ENCODE measurements at places on chromosomes 3 and 15. TPM values are rescaled to one million over a fixed set of nuclear protein-coding genes. Genes with fewer than 3 reads are reported as not detected.

The ACOX2 gene
- not detected for total RNA-seq

The FBXO22 gene
- 67.4 TPM for total RNA-seq

The FGD5 gene
- total RNA-seq, result not detected

DNA sequence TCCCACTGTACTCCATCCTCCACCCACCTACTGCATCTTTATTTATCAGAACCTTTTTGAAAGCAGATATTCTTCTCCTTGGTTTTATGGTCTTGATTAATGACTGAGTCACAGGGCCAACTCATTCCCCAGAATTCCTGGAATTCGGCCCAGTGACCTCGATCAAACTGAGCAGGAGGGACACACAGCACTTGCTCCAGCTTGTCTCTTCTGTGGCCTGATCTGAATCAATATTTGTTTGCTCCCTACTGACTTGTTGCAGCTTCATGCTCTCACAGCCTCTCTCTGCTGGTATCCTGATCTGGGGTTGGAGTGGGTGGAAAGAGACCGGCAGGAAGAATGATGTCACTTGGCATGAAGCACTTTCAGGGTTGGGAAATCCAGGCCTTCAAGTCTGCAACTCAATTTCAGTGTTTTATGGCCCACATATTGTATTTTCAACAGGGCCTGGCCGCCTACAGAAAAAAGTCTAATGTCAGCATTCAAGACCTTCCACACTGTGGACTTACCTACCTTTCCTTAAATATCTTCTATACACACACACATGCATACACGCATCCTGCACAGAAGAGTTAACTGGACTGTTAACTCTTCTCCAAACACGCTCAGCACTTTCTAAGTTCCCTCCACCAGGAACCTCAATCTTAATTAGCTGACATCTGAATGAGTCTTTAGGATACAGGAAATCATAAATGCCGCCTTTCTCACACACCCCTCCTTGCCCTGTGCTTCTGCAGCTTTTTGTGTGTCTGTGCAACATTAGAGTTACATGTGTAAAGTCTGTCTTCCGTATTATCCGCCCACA, 4.6 kb downstream of the ANXA2 start:
- peak overlapping the region; percentile 72 for H3K27ac ChIP-seq
- DNase-seq, result peak; percentile 41
- H3K36me3 ChIP-seq, result peaks cover 20% of the 10 kb centered on the region
- H3K27me3 ChIP-seq, result no peaks in the 10 kb centered on the region

- H3K4me1 ChIP-seq, result peaks cover 86% of the 10 kb centered on the region
- H3K4me3 ChIP-seq, result no peak overlapping the region
- H3K36me3 ChIP-seq, result peaks cover 2% of the 10 kb centered on the region
- DNase-seq, result no peak
- H3K27me3 ChIP-seq, result no peaks in the 10 kb centered on the region
- peak overlapping the region; percentile 47 for H3K27ac ChIP-seq
Measured at GRCh38 chr3:16905704-16906103, 20.9 kb downstream of the PLCL2 start.

- H3K36me3 ChIP-seq, result no peaks in the 10 kb centered on the region
- no peaks in the 10 kb centered on the region for H3K4me1 ChIP-seq
Measured at GRCh38 chr3:42345811-42346210, 64.6 kb downstream of the LYZL4 start.

DNA sequence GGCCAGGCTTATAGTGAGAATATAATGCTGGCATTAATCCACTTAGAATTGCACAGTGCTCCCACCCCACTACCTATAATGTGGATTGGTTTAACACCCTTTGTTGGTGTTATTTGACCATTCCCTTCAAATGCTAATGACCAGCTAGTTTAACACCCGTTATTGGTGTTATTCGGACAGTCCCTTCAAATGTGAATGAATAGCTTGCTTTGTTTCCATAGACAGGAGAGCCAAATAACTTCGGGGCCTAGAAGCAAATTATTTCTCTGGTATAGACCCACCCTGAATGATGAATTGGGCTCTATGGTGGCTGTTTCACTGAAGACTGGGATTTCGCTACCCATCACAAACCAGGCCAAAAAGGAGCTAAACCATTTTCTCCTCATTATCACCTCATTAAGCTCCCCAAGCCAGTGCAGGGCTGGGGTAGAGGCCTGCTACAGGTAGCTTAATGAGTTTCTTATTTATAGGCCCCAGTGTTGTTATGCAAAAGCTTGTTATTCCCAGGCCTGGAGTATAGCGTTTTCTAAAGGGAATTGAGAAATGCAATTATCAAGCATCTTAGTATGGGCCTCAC, 494.1 kb upstream of the DPH6 start:
- H3K36me3 ChIP-seq, result no peaks in the 10 kb centered on the region
- no peak overlapping the region for H3K4me3 ChIP-seq
- DNase-seq, result no peak
- no peaks in the 10 kb centered on the region for H3K4me1 ChIP-seq
